CD4-positive, alpha-beta T cell treated with Interleukin-15 for 1 hour (primary cell): ENCODE measurements at places on chromosomes 16 and 17.

DNA sequence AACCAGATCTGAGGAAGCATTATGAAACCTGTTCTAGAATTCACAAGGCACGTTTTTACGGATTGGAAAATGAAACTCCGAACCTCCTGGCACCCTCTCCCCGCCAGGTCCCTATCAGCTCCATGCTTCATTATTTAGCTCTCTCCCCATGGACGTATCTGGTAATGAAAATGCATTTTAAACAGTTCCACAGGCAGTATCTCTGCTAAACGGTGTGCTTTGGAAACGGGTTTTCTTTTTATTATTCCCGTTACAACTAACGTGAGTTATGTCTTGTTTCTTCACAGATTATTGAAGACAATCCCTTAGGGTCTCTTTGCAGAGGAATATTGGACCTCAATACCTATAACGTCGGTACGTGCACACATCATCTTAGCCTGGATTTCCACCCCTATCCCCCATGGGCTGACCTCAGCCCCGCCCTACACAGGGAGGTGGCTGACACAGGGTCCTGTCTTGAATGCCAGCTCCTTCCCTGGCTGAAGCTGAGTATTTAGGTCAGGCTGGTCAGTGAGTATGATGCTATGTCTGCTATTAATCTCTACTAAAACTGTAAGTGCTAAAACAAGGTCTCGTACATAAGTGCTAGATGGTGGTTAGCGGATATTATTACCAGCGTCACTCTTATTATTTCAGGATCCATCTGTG, 82.9 kb downstream of the SDR42E1 start:
- no peak for DNase-seq

DNA sequence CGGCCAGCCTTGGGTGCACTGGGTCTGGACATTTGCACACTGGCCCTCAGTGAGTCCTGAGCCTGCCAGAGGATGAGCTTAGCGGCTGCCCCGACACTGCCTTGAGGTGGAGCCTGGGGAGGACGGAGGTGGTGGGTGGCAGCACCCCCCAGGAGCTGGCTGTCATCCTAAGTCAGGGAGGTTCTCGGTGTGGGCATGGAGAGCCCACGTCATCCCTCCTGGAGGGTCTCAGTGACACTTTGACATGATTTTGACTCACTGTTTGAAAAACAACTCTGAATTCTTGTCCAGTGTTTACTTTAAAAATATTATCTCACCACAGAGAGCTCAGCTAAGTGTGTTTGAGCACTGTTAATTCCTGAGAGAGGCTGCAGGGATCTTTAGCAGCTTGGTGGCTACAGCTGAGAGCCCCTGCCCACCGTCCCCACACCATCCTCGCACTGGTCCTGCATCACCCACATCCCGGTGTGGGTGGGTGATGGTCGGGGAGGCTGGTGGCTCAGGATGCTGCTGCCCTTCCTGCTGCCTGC, 63.1 kb downstream of the BANP start:
- DNase-seq, result no peak

DNA sequence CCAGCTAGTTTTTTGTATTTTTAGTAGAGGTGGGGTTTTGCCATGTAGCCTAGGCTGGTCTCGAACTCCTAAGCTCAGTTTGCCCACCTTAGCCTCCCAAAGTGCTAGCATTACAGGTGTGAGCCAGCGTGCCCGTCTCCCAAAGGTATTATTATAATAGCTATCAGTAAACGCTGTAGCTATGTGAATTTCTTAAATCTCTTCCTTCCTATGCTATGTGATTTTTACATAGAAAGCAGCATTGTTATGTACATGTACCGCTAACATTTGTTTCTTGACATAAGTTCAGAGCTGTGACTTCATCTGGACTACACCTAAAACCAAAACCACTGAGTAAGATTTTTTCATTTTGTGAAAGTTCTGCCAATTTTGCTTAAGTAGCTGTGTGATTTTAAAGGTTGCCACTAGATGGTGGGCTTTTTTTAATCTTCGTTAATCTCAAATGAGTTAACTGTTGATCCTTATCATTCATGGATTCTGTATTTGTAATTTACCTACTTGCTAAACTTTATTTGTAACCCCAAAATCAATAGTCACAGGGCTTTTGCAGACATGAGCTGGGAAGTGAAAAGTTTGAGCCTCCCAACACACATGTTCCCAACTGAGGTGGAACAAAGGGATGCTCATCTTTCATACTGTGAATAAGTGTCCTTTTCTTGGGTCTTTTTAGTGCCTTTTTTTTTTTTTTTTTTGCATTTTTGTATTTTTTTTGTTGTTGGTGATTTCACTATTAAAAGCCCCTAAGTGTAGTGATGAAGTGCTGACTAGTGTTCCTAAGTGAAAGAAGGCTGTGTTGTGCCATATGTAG, 21.9 kb downstream of the PRKAR1A start:
- no peak for DNase-seq

- DNase-seq, result no peak
These were observed 20.7 kb downstream of the NXN start for GRCh38 chr17:958712-959451.

GRCh38 chr16:73002866-73003265, 45.1 kb downstream of the ZFHX3 start:
- no peak for DNase-seq

DNA sequence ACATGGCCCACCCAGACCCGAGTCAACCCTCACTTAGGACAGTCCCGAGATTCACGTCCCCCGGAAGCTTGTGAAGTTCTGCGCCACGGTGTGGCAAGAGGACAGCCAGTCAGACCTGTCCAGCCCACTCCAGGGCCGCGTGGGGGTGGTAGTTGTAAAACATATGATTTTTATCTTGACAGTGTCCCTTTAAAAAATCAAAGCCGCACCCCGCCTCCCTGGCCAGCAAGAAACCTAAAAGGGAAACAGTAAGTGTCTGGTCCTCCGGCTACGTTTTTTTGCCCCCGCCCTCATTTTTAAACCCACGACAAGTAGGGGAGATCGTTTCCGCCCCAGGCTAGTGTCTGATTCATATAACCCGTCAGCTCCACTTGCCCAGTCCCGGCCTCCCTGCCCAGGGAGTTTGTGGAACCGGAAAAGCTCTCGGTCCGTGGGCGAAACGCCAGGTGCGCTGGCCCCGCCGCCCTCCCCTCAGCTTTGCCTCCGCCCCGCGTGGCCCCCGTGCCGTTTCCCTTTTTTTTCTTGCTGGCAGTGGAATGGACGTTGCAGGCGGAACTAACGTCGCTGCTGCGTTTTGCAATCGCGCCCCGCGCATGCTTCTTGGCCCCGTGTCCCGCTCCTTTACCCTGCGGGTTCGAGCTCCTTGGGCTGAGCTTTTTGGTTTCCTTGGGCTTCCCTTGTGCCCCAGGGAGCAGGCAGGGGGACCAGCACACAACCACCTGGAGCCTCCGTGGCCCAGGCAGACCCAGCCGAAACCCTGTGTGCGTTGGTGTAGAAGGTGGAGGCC, 13.3 kb upstream of the NUDT16L1 start:
- DNase-seq, result peak; percentile 54

DNA sequence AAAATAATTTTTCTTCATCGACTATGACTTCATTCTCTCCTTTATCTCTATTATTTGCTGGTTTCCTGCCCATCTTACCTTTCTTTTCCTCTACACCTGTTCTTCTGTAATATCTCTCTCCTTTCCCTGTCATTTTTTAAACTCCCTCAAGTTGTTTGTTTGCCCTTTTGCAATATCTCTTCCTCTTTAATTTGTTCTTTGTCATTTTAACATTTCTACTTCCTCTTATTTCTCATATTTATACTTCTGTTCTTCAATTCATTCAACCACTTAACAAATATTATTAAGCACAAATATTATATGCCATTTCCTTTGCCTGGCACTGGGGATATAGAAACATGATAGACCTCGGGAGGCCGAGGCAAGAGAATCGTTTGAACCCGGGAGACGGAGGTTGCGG, 22.6 kb downstream of the MAP3K3 start:
- DNase-seq, result no peak

GRCh38 chr17:79633993-79634813, 23.4 kb upstream of the RBFOX3 start:
- DNase-seq, result no peak

- no peak for DNase-seq
These were observed 57.7 kb upstream of the ACSF3 start for GRCh38 chr16:89035669-89036570.

DNA sequence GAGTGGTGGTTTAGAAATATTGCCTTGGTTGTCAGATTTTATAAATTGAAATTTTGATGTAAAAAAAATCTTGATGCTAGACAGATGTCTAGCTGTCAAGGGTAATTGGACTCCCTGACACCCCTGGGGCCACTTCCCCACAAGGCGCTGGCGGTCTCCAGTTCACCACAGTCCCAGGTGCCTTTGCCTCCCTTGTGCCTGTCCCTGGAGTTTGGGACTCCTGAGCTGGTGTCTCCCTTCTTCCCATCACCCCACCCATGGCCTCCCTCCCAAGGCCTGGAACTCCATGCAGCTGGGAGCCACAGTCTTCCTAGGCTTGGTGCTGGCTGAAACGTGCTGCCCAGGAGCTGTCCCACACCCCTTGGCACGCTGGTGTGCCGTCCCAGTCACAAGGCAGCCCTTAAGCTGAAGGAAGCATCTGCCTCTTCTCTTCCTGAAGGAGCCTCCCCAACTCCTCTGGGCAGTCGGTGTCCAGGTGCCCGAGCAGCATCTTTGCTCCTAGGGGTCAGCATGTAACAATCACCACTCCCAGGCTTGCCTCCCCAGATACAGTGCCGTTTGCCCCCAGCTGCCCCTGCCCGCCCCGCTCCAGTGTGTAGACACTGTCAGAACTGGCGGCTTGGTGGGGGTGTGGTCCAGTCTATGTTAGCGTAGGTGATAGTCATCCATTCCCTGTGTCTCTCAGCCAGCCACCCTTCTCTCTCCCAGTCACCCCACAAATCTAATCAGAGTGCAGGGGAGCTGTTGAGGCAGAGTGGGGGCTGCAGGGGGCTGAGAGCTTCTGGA, 26.2 kb downstream of the POLR3E start:
- no peak for DNase-seq

- no peak for DNase-seq
These were observed 5.1 kb upstream of the ITPRIPL2 start for GRCh38 chr16:19108409-19109287.

DNA sequence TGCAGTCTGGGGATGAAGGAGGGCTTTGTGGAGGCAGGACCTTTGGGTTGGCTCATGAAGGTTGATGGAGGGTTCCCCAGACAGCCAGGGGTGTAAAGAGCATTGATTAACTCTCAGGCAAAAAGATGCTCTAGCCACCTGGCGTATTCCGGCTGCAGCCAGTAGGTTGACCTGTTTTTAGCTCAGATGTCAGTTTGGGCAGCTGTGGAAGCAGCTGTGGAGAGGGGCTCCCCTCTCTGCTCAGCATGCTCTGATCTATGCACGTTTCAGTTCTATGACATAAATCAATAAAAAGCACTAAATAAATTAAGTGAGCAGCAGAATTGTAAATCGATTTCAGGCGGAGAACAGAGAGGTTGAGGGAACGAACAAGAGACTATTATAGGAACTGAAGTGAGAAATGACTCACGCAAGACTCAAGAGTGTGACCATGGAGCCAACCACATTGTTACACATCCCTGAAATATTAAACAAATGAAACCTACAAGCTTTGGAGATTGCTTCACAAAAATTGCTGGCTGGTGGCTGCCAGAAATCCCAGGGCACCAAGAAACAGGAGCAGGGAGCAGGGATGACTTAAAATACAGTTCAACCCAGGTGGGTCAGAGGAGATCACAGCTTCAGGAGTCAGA, 111.9 kb downstream of the GSG1L start:
- no peak for DNase-seq

DNA sequence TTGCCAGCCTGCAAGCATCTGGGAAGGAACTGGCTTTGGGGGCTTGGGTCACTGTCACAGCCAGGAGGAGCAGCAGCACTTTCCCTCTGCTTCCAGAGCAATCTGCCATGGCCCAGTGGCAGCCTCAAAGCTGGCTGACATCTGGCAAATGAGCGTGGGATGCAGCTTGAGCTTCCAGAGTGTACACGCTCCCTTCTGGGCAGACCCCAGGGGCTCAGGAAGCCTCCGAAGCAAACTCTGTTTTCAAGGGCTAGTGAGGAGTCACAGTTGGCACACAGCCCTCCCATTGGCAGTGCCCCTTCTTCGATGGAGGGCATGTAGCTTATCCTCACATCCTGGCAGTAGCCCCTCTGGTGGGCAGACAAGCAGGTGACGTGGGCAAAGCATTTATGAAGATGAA, 249.6 kb downstream of the ENGASE start:
- DNase-seq, result no peak

- DNase-seq, result no peak
These were observed 169.6 kb downstream of the XYLT1 start for GRCh38 chr16:17301184-17301583.

- DNase-seq, result no peak
These were observed 6.1 kb upstream of the RANGRF start for GRCh38 chr17:8282345-8282744.

- no peak for DNase-seq
These were observed 1.1 kb downstream of the CTRB1 start for GRCh38 chr16:75219838-75220237.

DNA sequence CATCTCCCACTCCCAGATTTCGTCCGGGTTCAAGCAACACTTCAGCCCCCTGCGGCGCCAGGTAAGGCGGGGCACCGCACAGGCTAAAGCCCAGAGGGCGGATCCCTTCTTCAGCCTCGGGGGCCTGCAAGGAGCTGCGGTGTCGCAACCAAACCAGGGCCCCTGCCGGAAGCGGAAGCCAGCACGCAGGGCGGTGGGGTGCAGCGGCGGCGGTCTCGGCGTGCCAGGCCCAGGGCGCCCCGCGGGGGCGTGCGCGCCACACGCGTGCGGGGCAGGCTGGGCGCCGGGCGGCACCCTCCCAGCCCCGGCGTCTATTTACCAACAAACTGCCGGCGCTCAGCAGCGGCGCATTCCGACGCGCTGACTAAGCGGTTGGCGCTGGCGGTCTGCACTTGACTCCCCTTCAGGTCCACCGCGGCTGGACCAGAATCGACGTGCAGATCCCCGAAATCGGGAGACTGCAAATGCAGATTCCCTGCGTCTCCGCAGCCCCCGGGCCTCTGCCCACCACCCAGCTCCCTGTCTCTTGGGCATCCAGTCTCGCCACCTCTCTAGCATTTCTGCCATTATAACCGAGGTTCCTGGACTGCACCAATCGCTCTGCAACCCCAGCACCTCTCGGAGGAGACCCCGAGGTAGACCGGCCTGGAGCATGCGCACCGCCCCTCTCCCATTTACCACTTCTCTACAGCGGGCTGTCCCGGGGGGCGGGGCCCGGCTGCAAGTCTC, 421 bp upstream of the DLX4 start:
- DNase-seq, result peak; percentile 73

DNA sequence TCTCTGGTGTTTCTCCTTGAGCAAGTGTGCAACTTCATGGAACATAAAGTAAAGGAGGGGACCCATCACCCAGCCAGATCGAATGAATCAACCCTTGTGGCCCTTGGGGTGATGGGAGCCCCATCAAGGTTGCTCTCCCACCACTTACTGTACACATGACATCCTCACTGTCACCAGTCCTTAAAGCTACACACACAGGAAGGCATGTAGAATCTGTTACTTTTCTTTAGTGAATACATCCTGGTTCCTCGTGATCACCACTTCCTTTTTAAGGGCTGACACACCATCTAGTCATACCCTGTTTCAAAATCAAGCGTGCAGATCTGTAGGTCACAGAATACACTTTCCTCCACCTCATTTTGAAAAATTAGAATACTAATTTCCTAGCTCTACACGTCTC, 22.6 kb upstream of the MPHOSPH6 start:
- DNase-seq, result peak; percentile 52

GRCh38 chr16:86740906-86741799, 162.8 kb downstream of the FOXL1 start:
- DNase-seq, result no peak
